HS-5 (cell line): ENCODE measurements at places on chromosomes 2 and 18.
A peak's percentile ranks its signal among the peaks of the same experiment; 100 is the strongest.

DNA sequence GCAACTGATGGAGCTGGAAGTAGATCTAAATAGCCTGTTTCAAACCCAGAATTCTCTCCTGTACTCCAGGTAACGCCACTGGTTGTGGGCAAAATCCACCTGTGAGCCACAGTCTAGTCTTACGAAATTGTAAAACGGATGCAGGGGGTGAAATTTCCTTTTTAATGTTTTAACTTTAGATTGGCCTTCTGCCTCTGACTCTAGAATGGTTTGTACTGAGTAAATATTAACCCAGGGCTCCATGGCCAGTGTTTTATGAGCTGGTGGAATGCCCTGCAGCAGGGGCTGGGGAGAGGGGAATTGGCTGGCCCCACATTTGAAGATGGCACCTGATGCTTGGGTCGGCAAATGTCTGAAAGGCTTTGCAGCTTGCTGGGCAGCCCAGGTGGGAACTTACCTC is 156.6 kb downstream of the MYCN start:
- no peak for DNase-seq

DNA sequence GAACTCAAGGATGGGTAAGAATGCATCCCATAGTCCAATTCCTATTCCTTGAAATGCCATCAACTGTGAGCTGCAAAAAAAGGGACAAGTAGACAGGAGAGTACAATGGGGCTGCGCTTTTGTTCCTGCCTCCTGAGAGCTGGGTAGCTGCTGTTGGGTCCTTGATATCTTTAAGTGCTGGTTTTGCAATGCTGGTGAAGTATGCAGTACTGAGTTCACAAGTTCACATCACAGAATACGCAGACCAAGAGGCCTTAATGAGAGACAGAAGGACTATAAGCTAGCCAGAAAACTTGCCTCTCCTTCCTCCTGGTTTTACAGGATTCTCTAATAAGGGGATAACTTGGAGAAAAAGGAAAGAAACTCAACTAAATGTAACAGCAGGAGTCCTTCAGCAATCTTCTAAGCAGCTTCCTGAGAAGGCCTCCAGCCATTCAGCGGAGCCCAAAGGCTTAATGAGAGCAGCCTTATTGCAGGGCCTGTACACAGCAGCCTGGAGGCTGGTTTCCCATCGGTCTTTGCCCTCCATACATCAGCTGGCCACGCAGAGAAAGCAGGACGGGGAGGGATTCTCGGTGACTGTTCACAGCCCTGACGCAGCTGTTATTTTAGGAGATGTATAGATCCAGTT is 293.1 kb downstream of the CDCA7 start:
- no peak for DNase-seq

DNA sequence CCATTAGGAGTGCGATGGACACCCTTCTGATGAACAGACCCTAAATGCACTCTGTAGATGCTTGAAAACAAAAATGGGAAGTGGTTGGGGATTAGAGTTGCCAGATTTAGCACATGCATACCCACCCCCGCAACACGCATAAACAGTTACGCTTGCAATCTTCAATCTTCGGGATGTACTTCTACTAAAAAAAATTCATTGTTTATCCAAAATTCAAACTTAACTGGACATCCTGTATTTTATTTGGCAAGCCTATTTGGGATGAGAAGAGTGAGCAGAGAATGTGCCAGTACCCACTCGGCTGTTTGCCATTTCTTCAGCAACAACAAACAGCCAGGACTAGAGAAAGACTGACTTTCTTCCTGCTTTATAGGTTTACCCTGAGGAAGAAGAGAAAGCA is 18.4 kb downstream of the KIAA2012 start:
- no peak for DNase-seq

- DNase-seq = no peak
Observed at GRCh38 chr2:189287982-189288521, 108.5 kb upstream of the COL5A2 start.

DNA sequence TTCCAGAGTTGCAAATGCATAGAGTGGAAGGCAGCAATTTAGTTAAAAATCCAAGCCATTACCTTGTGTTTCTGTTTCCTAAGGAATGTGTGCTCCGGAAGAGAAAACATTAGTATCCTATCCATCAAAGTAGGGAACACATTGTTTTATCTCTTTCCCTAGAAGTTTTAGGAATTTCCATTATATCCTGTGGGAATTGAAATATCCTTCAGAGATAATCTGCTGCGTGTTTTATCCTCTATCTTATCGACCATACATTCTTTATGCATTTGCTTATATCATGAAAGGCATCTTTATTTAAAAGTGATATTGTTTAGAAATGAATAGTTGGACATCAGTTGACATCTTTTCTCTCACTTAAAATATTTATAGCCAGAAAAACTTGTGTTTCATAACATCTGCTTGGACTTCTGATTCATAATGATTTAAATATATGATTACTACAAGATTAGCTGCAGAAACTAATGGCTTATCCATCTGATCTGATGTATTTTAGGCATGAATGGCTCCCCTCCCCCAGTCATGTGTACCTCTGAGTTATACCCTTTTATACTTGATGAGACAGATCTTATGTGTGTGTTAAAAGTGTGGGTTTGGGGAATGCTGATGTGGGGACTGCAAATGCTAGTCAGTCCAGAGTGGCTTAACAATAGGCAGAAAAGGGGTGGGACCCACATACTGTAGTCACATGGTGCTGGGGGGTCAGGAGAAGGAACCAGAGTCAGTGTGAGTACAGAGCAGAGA is 136.2 kb upstream of the ARHGAP28 start:
- peak; percentile 6 for DNase-seq

GRCh38 chr2:83055376-83056010 is 1403.6 kb downstream of the SUCLG1 start:
- peak; percentile 88 for DNase-seq

- DNase-seq = no peak
Observed at GRCh38 chr2:99987160-99987559, 155.2 kb downstream of the AFF3 start.

GRCh38 chr2:172817411-172817810 is 81.8 kb downstream of the RAPGEF4 start:
- no peak for DNase-seq

DNA sequence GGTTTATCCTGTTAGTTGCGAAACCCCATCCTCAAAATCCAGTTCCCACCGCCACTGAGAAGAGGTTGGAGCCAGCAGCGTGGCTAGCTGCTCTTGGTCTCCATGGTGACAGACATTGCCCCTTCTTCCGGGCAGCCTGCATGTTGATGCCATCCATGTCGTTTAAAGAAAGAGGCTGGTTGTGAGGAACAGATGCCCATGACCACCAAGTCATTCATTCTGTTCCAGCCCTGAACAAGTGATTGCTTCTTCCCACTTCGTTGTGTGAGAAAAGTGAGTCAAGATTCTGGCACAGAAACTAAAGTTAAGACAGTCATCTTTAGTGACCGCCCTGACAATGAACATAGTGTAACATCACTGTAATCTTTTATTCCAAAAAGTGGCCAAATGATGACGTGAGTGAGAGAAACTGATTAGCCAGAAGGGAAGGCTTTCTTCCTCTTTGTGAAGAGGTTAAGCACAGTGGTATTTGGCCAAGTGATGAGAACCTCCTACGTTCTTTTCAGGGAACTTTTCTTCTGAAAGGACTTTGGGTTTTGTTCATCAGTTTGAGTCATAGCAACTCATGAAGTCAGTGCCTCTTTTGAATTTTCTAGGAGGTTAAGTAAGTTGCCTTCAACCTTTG is 272.5 kb downstream of the GALR1 start:
- no peak for DNase-seq
